Activated CD8-positive, alpha-beta memory T cell treated with anti-CD3 and anti-CD28 coated beads for 4 hours (primary cell): ENCODE measurements at places on chromosomes 12 and 14.

DNA sequence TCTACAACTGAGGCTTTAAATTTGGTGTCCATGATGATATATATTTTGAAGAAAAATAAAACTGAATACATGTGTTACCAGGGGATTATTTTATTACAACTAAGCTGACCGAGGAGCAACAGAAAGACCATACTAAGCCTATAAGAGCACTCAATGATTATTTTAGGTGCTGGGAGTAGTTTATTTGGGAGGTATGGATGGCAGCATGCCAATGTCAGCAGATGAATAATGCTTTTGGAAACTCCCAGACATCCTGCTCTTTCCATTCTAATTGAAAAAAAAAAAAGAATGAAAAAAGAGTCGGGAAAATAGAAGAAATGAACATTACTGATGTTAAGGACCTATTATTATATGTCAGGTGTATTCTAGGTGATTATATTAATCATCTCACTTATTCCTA, 441.2 kb downstream of the BTG1 start:
- DNase-seq, result no peak

DNA sequence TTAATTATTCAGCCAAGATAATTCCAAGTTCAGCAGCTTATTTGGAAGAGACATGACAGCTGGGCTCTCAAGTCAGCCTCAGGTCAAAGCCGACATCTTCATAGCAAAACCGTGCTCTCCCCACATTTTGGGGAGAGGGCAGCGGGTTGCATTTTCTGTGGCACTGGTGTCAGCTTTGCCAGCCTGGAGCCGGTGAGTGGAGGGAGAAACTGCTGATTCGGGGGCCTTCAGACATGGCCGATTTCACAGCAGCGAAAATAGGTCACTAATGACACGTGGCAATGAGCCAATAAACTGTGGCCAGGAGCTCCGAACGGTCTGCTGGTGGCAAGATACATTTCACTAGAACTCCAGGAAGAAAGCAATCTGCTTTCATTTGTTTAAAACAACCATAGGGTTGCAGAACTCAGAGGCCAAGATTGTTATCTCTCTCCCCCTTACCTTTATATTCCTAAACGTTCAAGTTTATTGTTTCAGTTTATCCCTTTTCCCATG, 173.2 kb downstream of the CAND1 start:
- no peak for DNase-seq

DNA sequence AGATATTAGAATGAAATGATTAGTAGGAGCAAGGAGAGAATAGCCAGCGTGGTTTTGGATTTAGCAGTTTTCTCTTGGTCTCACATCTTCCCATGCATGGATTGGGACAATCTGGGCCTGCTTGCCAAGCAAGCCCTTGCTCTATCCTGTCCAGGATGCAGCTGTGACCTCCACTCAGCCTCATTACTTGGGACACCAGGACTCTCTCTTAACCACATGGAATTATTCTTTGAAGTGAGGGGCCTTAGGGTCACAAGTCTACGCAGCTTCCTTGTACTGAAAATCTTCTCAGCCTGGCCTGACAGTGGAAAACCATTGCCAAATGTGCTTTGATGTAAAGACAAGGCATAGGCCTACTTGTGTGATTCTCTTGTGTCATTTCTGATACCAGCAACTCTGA, 28.0 kb upstream of the DCN start:
- DNase-seq, result no peak

DNA sequence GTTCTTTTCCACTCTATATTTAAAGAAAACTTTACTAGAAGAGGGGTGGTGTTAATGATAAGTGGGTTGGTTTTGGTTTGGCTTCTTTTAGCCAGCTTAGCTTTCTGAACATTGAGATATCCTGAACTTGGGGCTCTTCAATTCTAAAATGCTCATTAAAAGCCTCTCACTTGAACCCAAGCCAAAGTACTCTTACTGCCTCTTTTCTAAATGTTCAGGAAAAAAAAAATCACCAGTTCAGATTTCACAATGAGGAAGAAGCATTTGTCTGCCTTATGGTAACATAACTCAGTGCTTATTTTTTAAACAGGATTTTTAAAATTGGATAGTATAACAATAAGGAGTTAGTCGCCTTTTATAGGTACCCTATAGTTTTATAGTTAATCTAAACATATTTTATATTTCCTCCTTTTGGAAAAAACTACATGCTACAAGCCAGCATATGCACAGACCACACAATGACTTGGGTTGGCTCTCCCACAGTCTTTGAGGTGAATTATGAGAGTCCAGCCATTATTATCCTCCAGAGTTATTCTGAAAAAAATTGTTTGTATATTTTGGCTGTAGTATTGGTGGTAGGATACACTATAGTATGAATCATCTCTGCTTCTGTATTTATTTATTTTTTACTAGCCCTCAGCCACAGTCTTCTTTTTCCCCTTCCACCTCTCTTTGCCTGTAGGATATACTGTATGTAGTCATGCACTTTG, 195.5 kb upstream of the TMPO start:
- DNase-seq, result no peak

DNA sequence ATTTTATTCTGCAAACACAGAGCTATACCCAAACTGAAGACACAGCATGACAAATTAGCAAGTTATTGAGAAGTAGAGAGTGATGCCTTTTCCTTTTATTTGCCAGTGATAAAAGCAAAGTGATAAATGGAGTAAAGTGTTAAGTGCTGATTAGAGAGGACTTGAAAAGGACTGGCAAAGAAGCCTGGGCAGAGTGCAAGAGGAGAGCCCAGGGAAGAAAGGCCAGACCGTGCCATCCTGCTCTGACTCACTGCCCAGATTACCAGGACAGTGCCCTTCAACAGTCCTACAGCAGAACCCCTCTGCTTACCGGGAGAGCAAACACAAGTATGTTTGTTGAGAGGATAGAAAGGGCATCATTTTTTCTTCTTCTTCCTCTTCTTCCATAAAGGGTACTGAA, 106.5 kb downstream of the ETV6 start:
- DNase-seq, result no peak

DNA sequence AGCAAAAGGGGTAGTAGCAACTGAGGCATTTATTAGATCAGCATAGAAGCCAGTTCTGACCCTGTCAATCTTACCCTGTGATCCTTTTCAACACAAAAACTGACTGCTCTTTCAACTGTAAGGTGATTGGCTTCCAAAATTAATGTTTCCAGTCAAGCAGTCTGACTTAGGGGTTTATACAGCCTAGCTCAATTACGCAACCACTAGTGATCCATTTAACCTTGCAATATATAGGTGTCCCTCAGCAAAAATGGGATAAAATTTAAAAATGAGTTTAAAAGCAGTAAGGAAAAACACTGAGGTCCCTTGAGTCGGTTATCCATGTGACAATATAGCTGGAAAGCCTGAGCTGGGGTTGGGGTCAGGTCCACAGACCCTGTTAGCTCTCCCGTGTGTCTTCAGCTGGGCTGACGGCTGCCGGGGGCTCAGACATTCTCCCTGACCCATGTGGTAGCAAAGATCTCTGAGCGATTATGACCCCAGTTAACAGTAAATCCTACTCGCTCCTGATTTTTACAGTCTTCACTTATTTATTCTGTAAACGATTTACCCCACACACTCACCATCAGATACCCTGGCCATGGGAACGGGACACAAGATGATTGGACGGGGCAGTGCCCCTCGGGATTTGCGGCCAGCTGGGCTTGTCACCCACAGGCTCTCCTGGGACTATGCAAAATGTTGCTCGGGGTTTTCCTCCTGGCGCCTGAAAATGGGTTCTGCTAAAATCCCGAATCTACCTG, 16.6 kb downstream of the ADGRD1 start:
- no peak for DNase-seq

GRCh38 chr12:116200812-116201211, 76.7 kb downstream of the MED13L start:
- DNase-seq, result no peak

DNA sequence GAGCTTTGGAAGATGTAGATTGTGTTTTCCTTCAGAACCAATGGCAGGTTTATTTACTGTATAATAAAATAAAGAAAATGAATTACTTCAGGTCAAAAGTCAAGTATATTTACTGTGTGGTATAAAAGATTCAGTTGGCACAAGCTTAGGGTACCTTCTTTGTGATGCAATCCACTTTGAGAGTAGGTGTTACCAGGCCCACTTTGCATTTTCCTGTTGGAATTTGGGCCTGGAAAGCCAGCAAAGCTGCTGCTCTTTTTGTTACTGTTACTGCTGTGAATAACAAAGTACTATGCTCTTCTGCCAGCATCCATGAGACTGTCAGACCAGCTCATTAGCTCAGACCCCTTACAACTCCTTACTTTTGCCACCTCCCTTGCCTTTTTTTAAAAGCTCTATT, 649.0 kb upstream of the SEL1L start:
- DNase-seq, result no peak
